Motor neuron (in vitro differentiated cells): ENCODE measurements at places on chromosomes 4 and X. TPM values are rescaled to one million over a fixed set of nuclear protein-coding genes. Genes with fewer than 3 reads are reported as not detected.

- ATAC-seq, result no peak
These were observed 240.8 kb downstream of the STK32B start for GRCh38 chr4:5292101-5292500.

DNA sequence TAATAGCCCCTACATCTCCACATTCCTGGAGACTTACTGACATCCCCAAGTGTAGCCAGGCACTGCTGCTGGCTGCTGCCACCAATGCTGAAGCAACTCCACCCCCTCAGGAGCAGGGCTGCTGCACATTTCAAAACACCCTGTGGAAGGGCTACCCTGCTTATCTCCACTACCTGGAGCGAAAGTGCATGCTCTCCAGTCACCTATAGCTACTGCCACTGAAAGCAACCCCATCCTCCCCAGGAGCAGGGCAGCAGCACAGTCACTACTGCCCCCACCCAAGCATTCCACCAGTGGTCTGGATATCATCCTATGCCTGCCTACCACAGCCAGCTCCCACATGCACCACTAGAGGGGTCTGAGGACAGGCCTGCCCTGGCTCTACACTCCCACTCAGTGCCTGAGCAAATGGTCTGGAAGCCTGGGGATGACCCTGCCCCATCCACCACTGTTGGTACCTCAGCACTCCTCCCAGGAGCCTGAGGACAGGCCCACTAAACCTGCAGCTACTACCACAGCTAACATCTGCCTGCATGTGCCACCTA lies 55.3 kb downstream of the MANBA start:
- ATAC-seq, result no peak

- ATAC-seq, result no peak
These were observed 16.8 kb upstream of the SLC34A2 start for GRCh38 chr4:25638806-25639205.

The USP26 gene
- total RNA-seq, result 0.36 TPM in 1 of 2 replicates, not detected in the other

The HHIP gene
- 4.0 and 4.8 TPM in 2 replicates for total RNA-seq

DNA sequence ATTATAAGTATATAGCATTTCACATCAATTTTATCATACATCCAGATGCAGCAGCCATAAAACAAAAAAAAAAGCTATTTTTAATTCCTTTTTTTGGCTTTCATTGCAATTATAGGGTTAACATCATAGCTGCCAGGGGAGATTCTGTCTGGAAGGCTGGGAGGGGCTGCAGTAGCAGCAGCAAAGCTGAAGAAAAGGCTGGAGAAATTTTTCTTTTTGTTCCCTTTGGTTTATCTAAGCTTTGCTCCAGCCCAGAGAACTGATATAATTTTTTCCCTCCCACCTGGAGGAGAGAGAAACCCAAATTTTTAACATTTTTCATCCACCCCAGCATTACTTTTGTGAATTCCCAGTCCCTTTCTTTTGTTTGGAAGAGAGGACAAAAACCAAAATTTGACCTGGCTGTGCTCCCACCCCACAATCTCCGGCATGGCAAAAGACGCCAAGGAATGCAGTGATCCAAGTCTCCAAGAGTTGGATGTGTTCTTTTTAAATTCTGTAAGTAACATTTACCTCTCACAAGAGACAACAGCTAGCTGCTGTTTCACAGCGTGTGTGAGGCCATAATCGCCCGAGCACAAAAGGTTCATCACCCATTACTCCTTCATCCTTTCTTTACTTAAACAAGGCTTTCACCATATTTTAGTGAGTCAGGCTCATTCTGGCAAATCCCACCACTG lies 25.1 kb upstream of the FAM156A start:
- ATAC-seq, result peak; percentile 41

DNA sequence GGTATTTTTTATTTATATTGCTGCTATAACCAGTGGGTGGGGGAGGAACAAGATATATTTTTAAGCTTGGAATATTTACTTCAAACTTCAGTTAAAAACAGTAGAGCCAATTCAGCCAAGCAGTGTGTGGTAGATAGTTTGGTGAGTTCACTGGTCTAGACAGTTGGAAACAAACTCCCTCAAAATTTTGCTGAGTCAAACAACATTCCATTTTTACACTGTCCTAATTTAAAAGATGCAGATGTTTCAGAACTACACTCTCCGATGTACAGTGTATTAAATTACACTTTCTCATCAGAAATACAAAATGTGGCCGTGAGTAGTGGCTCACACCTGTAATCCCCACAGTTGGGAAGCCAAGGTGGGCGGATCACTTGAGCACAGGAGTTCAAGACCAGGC lies 23.3 kb downstream of the PRKX start:
- no peak for ATAC-seq

DNA sequence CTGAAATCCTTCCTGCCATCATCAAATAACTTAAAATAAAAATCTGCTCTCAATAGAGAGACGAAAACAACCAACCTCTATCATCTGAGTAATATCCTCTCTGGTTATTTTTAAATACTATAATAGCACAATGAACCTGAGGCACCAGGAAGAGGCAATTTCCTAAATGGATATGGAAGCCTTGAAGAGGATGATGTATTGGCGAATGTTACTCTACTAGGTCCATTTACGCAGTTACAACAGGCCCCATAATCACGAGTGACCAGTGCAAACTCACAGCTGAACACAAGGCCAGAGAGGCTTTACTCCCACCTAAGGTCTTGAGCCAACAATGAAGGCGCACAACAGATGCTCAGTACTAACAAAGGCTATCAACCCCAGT lies 678.8 kb upstream of the NR3C2 start:
- ATAC-seq, result no peak

The WWC2 gene
- 17.2 and 19.0 TPM in 2 replicates for total RNA-seq

The QRFPR gene
- total RNA-seq, result not detected in 2 replicates

The TRIM2 gene
- total RNA-seq, result 133 and 136 TPM in 2 replicates

DNA sequence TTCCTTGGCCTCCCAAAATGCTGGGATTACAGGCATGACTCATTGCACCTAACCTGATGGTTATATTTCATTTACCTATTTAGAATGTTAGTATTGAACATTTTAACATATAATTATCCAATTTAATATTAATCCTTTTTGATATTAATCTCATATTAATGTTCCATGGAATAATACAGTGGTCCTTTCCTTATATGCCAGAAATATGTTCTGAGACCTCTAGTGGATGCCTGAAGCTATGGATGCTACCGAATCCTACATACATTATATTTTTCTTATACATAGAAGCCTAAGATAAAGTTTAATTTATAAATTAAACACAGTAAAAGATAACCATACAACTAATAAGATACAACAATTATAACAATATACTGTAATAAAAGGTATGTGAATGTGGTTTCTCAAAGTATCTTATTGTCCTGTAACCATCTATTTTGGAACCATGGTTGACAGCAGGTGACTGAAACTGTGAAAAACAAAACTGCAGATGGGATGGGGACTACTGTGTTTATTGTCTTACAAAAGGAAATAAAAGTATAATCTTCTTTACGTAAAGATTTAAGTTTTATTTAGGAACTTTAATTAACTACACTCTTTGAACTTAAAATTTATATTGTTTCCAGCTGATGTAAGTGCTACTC lies 431.4 kb downstream of the GRID2 start:
- no peak for ATAC-seq

GRCh38 chr4:180512801-180513475 lies 1730.3 kb upstream of the TENM3 start:
- ATAC-seq, result no peak
